ENCODE measurements at places on chromosomes 1 and 21.

DNA sequence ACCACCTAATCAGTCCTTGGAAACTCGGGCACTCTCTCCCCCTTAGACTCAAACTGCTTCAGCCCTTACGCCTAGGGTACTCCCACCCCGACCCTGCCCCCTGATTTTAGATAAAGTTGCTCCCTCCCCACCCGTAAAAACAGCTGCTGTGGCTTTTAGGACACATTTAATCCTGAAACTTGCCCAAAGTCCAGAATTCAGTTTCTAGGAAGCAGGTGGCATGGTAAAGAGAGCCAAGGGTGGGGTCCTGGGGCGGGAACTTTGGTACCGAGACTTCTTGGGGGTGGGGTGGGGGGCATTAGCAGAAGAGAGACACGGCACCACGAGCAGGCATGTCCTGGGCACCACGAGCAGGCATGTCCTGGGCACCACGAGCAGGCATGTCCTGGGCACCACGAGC lies 52.4 kb downstream of the CASZ1 start:
- no peak for DNase-seq

GRCh38 chr1:94872771-94873495 lies 52.8 kb downstream of the SLC44A3 start:
- DNase-seq, result no peak

GRCh38 chr1:236143104-236143948 lies 987 bp downstream of the GPR137B start:
- no peak for DNase-seq

- DNase-seq, result no peak
Observed at GRCh38 chr1:4856396-4856795, 202.0 kb downstream of the AJAP1 start.

- no peak for DNase-seq
Observed at GRCh38 chr1:151009206-151009587, 948 bp downstream of the PRUNE1 start.

- DNase-seq, result no peak
Observed at GRCh38 chr1:6526316-6526715, 28.0 kb downstream of the NOL9 start.

DNA sequence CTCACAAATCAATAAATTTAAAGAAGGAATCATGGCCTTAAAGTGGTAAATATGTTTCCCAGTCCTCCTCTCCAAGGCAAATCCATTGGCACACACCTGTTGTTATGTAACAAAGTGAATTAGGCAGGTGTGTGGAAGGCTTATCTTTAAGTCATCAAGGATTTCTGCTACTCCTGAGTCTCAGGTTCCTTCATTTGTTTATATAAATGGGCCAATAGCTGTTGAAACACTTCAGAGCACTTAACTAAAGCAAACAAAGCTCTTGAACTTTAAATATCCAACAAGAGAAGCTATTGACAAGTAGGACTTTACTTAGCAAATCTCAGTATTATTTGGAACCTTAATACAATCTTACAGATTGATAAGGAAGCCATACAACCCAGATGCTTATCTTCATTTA lies 99.3 kb upstream of the ESRRG start:
- no peak for DNase-seq

DNA sequence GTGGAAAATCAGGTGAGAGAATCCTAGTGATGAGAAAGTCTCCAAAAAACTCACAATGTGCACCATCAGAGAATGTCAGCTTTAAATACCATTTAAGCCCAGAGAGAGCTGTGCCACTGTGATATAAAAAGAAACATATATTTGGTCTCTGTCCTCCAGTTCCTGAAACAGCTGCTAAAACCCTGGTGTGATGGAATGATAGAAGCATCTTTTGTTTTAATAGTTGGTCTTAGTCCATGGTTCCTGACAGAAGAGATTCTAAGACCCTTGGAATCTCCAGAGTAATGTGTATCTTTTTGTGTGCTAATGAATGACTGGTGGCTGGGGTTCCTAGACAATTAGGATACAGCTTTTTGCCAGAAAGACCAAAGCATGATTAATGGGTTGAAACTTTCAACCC lies 302.8 kb upstream of the B3GALT2 start:
- no peak for DNase-seq

GRCh38 chr21:45979651-45980050 lies 1.9 kb upstream of the COL6A1 start:
- DNase-seq, result no peak

DNA sequence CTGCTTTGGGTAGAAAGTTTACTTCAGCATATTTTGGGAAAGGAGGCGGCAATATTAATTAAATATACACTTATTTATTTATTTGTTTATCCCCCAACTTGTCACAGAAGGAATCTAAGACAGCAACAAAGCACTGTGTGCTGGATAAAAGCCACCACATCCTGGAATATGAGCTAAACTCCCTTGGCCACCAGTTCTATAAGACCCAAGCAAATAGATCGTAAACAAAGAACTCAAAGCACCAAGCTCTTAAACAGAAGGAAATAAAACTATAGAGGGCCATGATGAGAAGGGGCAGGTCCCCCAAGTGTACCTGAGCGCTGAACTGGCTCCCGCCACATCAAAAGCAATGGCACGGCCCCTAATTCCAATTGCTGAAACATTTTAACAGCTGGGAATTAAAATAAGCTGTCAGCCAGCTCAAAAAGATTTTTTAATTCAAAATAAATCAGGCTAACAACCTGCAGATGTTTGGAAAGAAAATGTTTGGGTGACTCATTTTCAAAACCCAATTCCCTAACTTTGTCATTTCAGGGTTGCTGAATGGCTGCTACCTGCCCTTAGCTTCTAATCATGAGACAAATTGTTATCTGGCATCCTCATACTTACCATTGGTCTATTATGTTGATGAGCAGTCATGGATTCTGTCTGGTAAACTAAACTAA lies 127.1 kb downstream of the SLC30A10 start:
- no peak for DNase-seq

GRCh38 chr21:32101277-32101676 lies 177.6 kb downstream of the MIS18A start:
- DNase-seq, result no peak

GRCh38 chr1:12491656-12492055 lies 126.4 kb downstream of the DHRS3 start:
- DNase-seq, result no peak

DNA sequence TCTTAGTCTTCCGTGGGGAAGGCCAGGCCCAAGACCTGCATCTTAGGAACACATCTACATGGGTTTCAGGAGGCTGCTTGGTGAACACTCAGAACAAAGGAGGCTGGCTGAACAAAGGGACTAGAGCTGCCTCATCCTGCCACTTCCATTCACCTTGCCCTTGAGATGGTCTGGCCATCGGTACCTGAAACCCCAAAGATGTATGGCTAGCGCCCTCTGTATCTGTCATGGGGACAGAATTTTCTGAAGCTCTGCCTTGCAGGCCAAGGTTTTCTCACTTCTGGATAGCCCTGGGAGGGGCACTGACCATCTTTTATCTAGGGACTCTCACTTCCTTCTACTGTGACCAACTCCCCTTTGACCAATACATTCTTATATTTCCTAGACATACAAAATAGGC lies 55.4 kb upstream of the GRIK3 start:
- no peak for DNase-seq

DNA sequence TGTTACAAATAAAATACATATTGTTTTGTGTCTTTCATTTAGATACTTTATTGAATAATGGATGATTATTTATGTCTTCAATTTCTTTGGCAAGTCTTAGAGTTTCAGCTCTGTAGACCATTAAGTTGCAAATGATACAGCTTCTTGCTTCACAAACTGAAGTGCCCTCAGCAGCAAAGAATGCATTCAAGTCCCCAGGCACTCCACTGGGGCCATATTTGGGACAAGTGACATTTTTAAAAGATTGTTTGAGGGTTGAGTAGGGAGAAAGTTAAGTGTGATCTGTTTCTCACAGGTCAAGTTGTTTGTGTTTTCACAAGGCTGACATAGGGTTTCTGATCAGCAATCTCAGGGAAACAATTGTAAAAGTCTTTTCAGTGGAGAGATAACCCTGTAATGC lies 400.7 kb downstream of the PLA2G4A start:
- DNase-seq, result no peak

- no peak for DNase-seq
Observed at GRCh38 chr1:47483651-47484050, 45.8 kb downstream of the FOXD2 start.

DNA sequence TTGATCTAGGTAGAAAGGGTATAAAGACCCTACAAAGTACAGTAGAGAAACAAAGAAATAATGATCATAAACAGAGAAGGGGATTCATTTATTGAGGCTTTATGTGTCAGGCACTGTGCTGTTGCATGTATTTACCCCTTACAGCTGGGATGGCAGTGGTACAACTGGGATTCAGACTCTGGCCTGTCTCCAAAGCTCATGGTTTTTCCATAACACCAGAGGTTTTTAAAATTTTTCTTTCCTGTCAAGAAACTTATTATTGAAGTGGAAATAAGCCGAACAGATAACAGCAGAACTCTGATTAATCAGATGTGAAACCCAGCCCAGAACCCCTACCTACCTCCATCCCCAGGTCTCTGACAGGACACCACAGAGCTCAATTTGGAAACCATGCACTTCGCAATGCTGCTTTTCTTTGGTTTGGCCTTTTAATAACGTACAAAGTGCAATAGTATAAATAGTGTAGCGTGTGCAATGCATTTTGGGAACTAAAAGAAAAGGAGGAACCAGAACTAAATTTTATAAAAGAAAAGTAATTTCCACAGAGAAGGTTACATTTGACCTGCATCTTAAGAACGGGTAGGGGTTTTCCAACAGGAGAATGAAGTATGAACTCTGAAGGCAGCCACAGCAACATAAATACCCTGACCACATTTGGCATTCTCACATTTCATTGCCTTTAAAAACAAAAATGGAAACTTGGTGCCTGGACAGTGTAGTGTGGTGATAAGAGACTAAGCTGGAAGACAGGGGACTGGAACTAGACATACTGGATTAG lies 92.0 kb upstream of the S1PR1 start:
- DNase-seq, result no peak

DNA sequence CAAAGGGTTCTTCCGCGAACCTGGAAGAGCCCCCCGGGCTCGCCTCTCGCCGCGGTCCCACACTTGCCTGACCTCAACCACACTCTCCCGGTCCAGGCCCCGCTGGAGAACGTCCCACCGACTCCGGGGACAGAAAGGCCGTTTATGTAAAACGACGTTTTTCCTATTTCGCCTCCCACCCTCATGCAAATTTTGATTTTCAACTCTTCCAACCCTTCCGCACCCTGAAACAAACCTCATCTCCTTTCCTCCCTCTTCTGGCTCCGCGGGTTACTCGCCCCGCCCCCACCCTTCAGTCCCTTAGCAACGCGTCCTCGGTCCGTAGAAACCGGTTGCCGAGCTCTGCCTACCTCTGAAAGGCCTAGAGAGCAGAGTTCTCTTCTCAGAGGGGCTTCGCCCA lies at the start of gene C1orf141:
C1orf141 (minus strand) TSS at position 276 of the 400 bp plus-strand sequence. CDS start 7,730 bp downstream, outside the sequence.
- DNase-seq, result no peak

DNA sequence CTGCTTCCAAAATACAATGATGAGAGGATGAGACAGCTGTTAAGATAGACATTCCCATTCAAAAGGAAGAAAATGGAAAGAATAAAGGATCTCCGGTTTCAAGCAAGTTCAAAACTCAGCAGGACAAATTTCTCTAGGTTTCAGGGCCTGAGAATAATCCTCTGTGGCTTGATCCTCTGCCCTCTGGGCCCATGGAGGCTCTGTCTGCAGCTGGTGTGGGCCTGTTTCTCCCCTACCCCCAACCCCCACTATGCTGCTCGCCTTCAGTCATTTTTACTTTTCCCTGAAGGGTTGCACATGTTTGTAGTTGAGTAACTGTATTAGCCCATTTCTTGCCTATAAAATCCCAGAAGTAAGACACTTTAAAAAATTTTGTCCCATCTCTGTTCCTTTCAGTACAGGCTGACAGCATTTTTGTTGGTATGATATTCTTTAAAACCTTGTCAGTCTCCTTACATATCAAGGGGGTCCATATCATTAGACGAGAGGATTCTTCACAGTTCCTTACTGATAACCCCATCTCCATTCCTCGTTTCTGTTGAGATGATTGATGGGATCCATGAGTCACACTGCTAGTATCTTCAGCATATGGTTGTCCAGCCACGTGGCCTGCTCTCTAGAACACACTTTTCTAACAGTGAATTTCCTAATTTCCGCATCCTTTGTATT lies 10.5 kb downstream of the ZMYM4 start:
- no peak for DNase-seq

- no peak for DNase-seq
Observed at GRCh38 chr1:217562229-217562878, 68.5 kb downstream of the GPATCH2 start.

DNA sequence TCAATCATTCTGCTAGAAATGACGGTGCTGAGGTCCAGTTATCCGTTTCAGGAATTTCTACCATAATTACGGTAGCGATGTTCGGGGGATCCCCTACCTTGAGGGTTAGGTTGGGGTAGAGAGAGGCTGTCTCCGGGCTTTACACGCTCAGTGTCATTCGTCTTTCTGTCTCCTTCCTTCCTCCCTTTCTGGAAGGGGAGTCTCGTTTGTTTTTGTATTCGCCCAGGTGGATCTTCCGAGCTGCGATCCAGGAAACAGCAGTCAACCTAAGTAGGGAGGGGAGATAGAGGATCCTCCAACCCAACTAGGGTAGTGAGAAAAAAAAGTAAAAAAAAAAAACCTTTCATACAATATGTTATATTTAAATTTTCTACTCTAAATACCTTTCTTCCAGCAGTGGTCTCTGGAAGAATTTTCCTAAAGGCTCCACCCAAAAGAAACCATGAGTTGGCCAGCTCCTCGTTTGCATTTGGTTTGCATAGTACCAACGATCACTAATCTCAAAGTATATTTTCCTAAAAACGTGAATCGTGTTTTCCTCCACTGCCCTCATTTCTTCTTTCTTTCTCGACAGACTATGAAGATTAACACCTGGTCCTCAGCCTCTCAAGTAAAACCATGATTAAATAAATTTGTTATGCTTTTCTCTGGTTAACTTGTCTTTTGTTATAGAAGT lies 611 bp upstream of the PIK3C2B start:
- no peak for DNase-seq

GRCh38 chr1:79982211-79982610 lies 975.7 kb upstream of the ADGRL4 start:
- no peak for DNase-seq

GRCh38 chr1:175734642-175735041 lies 8.8 kb downstream of the TNR start:
- DNase-seq, result no peak

DNA sequence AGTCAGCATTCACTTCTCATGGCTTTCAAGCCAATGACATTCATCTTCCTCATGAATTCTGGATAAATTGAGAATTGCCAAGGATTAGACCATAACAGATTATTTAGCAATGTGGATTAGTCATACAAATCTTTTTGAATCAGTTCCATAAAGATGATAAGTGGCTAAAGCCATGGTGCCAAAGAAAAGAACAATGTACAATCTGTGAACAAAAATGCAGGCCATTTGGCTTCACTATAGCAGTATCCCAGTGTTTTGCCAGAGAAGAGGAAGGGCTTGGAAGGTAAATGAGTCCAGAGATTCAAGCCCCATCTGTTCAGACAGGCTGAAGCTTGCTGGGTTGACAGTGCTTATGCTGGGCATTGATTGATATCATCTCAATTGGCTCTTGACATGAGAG lies 376.4 kb upstream of the LRRC7 start:
- no peak for DNase-seq
